ENCODE measurements at places on chromosomes 4 and X. TPM values are rescaled to one million over a fixed set of nuclear protein-coding genes. Genes with fewer than 3 reads are reported as not detected.

MAGEE1 gene
- total RNA-seq, result 0.64 TPM

PHOX2B gene
- total RNA-seq, result not detected

ZNF595 gene
- 17.7 TPM for total RNA-seq

TMSB15C gene
- 5.2 TPM for total RNA-seq

POU4F2 gene
- not detected for total RNA-seq

TMA16 gene
- 30.6 TPM for total RNA-seq

CTAG2 gene
- total RNA-seq, result not detected

SCML2 gene
- 1.7 TPM for total RNA-seq

CXCL6 gene
- total RNA-seq, result 0.64 TPM

TCEAL2 gene
- not detected for total RNA-seq

DNA sequence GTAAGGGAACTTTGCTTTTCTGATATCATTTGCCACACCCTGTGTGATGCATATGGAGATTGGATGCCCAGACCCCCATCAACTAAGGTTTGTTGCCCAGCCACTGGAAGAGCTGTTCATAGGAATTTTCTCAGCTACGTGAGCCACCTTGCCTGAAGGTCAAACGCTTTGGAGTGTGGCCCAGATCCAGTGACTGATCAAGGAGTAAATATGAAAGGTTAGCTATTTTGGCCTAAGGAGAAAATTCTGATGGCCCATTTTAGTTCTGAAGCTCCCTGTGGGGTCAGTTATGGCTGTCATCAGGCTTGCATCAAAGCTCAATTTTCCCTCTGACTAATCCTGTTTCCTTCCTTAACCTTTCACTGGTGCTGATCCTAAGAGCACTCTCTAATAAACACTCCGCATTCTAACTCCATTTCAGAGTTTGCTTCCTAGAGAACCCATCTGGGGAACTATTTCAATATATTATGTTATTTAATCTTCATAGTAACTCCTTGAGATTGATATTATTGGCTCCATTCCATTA, 407.7 kb downstream of the SPRY1 start:
- DNase-seq, result no peak

DNA sequence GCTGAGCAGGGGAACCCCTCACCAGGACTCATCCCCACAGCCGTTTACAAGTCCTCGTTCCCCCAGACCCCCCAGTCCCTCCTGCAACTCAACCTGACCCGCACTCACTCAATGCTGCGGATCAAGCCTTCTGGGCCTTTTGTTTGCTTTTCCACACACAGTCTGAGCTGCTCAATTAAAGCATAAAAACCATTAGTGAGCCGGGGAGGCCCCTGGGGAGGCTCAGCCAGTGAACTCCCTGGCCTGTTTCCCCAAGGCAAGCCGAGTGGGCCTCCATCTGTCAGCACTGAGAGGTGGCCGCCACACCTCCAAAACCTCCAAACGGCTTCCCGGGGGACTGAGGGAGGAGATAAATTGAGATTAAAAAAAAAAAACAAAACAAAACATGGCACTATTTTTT, 158.5 kb downstream of the SHOX start:
- no peak for DNase-seq

DNA sequence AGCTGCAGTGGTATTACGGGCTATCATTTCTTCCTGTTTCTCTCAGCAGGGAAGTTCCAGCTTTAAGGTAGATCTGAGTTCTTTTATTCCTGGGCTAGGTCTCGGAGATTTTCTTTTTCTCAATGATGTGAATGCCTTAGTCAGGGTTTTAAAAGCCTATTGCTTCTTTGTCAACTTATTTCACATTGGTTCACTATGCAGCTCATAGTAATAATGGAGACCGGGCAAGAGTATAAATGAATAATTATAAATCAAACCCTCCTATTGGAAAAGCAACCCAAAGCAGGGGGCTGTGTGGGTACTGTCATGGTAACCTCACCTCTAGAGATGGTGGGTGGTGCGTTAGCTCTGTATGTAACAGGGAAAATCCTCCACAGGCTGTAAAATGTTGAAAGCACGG, 563.6 kb downstream of the RPA4 start:
- no peak for DNase-seq

DNA sequence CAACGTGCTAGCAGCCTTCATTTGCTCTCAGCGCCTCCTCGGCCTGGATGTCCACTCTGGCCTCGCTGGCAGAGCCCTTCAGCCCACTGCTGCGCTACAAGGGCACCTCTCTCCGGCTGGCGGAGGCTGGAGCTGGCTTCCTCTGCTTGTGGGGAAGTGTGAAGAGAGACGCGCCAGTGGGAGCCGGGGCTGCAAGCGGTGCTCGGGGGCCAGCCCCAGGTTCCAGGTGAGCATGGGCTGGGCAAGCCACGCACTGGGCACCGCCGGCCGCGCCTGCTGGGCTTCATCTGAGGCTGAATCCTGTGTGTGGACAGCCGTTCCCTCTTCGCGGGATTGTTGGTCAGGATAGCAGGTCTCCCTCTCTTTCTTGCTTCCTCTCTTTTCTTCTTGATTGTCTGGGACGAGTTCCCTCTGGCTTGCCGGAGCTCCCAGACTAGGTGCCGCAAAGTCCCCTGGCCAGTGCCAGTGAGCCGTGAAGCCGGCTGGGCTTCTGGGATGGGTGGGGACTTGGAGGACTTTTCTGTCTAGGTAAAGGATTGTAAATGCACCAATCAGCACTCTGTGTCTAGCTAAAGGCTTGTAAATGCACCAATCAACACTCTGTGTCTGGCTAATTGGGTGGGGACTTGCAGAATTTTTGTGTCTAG, 165.0 kb downstream of the HEPH start:
- DNase-seq, result no peak

GRCh38 chrX:22542641-22543040, 269.9 kb downstream of the CBLL2 start:
- DNase-seq, result no peak

DNA sequence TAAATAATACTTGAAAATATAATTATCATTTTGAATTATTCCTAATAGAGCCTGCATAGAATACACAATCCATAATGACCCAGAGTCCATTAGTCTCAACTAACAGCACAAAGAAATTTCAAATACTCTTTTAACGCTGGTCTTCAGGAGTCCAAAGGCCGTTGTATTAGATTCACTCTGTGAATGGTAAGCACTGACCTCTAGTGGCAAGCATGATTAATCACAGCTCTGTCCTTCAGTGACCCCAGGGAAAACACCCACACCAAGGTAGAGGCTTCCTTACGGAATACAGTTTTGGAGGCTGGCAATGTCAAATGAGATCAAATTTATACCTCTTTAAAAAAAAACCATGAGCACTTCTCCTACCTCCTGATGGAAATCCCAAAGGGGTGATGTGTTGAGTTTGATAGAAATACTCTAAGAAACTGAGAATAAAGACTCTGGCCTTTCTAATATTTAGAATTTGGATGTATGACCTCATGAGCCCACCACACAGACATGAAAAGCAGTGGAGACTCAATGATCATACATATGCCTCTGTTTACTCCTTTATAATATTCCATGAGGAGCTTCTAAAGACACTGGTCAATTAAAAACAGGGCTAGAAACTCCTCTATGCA, 147.2 kb upstream of the DKK2 start:
- peak; percentile 60 for DNase-seq

DNA sequence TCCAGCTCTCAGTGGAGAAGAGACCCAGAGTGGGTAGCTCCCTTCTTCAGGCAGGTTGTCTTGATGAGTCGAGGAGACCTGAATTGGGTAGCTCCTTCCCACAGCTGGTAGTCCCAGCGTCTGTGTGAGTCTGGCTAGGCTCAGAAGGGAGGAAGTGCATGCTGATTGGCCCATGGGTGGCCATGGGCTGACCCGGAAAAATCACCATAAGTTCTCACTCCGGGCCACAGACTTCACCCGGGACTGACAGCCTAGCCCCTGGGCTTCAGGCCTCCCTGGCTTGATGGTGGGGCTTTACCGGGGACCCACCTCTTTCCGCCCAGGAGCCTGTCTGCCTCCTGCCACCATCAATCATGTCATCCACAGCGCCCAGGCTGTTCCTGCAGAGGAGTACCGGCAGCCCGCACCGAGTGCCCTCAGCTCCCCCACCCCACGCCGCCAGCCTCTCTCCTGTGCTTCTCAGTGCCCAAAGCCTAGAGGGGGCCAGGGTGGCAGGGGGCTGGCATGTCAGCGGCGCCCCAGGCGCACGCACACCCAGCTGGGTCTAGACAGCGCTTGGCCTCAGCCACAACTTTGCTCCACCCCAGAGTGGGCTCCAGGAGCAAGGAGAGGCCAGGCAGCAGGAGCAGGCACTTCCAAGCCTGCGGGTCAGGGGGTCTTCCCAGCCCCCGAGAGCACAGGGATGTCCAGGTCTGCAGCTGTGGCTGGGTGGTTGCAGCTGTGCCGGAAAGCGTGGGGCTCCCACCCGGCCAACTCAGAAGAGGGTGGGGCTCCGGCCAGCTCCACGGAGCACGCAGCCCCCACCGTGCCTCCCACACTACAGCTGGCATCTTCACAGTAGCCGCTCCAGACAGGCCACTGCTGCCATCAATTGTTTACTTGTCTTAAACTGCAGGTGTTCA, 16.1 kb upstream of the SAT1 start:
- DNase-seq, result no peak

GRCh38 chr4:7569810-7570783, 135.4 kb upstream of the PSAPL1 start:
- no peak for DNase-seq

GRCh38 chr4:14596904-14597303, 405.4 kb upstream of the CPEB2 start:
- DNase-seq, result no peak

DNA sequence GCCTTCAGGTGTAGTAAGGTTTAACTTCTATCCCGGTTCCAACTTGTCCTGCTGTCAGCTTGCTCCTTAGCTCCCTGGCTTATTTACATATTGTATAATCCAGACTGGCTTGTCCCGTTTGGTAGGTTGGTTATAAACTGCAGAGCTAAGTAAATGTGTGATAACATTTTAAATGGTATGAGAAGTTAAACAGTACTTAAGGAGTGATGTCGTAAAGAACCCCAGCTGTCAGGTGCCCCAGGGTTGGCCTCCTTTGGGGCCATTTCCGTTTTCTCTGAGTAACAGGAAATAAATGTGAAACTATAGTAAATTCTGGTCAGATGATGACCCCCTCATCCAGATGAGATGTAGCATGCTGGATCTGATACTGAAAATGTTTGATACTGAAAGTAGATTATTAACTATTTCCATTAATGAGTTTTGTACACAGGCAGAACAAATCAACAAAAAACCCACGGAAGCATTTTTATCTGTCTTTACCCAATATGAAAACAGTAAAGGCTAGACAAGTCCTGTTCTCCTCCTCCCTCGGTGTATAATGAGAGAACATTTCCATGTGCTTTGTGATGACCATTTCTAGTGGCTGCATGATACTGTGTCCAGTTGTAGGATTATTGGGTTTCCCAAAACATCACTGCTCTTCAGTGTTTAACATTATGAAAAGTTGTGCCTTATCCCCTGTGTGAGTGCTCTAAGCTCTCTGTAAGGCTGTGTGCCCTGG, 22.4 kb downstream of the GAB1 start:
- DNase-seq, result peak; percentile 92

DNA sequence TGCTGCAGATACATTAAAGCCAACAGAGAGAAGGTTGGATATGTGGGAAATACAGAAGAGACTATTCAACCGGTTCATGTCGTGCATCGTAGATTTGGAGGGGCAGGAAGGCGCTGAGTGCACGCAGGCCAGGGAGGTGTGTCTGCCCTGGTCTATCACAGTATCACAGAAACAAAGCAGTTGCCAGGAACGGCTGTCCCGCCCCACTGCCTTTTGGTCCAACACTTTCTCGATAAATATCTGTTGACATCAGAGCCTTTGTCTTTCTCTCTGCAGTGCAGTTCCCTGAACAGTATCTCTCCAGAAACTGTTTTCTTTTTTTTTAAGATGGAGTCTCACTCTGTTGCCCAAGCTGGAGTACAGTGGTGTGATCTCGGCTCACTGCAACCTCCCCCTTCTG, 151.1 kb upstream of the BCOR start:
- DNase-seq, result no peak

DNA sequence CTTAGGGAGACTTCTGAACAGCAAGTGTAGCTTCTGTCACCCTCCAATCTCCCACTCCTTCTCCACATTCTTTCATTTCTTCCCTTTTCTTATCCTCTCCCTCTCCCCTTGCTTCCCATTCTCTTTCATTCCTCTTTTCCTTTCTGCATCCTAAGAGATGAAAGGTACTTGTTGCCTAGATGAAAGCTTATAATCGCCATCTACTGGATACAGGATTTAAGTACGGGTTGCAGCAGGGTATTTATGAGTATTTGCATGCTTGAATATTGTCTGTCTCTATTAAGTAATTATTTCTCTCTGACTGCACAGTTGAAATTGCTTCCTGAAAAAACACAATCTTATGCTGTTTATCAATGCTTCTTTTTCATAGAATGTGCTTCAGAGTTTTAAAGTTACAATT, 174.0 kb upstream of the TENT5D start:
- DNase-seq, result no peak

- no peak for DNase-seq
Observed at GRCh38 chr4:152836936-152837335, 57.2 kb downstream of the ARFIP1 start.

DNA sequence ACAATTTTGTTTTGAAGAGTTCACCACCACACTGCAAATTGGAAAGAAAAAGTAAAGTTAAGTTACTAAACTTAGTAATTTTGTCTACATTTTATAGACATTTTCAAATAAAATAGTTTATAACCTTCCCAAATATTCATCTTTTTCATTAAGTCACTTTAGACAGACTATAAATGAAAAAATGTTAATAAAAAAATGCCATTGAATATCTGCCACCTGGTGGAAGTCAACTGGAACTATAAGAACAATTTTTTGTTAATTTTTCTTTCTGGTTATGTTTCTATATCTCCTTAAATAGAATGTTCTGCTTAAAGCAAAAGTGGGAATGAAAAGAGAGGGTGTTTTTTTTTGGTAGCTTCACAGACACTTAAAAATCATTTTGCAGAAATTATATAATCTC, 534.4 kb upstream of the PCDH10 start:
- peak; percentile 4 for DNase-seq

- peak; percentile 20 for DNase-seq
Observed at GRCh38 chrX:12802741-12803140, 11.5 kb downstream of the PRPS2 start.

DNA sequence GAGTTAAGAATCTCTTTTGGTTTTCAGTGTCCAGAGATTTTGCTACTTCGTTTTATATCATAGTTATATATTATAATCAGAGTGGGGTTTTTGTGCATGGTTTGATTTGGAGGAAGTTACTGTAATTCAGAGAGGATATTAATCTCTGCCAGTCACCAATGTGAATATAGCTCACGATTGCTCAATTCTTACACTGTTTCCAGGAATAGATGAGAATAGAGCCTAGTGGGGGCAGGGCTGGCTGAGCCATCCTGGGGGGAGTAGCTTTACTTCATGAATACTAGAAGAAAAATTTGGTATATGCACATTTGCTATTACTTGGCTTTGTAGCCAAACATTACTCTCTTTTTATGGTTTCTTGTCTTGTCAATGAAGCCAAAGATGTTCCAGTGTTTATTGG, 60.9 kb upstream of the TRPC3 start:
- DNase-seq, result peak; percentile 37

- DNase-seq, result no peak
Observed at GRCh38 chrX:1449823-1450149, 2.9 kb downstream of the ASMTL start.

DNA sequence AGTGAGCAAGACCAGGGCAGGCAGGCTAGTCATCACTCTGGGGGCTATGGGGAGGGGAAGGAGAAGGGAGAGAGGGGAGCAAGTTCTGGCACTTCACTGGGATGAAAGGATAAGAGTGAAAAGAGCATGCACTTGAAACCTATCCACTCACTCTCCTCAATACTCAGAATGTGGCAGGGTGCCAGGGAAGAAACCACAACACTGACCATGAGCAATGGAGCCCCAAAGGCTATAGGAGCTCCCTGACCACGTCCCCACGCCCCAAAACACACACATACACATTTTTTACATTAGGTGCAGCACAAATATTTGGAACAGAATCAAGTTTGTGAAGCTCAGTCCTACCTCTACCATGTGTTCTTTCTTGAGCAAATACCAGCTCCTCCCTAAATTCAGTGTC, 132.2 kb downstream of the IDS start:
- DNase-seq, result no peak
